Nephron progenitor cell (in vitro differentiated cells): ENCODE measurements at places on chromosomes 3 and 15.

DNA sequence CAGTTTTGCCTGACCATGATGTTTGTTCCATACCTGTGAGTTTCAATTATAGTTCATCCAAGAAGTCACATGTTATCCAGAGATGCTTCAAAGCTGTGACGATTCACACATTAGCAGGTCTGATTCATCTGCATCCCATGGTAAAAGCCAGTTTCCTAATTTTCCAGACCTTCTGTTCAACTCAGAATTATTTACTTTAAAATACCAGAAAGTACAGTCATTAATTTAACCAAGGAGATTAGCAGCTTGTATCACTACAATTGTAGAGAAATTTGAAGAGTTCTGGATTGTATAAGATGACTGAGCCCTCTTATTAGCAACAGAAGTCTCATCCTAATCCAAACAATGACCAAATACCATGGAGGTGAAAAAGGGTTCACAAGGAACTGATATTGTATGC lies 76.1 kb upstream of the THBS1 start:
- peaks cover 5% of the 10 kb centered on the region for H3K27me3 ChIP-seq
- H3K27ac ChIP-seq, result no peak overlapping the region
- no peak overlapping the region for H3K4me3 ChIP-seq
- no peak for DNase-seq
- no peaks in the 10 kb centered on the region for H3K36me3 ChIP-seq

GRCh38 chr3:150081084-150081483 lies 110.4 kb upstream of the PFN2 start:
- peaks cover 7% of the 10 kb centered on the region for H3K27me3 ChIP-seq
- H3K27ac ChIP-seq, result no peak overlapping the region
- H3K36me3 ChIP-seq, result no peaks in the 10 kb centered on the region
- peaks cover 34% of the 10 kb centered on the region for H3K4me1 ChIP-seq
- DNase-seq, result no peak

DNA sequence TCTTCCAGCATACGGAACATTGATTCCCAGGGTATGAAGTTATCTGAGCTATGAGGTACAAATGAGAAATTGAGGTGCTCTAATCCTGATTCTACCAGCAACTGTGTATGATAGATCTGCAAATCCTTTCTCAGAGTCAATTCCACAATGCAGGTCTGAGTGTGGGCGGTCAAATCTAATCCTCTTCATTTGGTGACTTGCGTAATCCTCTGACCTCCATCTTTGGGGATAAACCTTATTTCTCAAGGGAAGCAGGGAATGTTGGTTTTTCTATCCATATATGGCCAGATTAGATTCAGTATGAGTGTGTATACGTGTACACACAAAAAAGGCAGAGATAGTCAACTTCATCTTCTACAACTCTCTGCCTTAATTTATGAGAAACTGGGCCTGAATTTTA lies 348.4 kb upstream of the IL12A start:
- H3K36me3 ChIP-seq, result no peaks in the 10 kb centered on the region
- no peaks in the 10 kb centered on the region for H3K4me1 ChIP-seq
- H3K27me3 ChIP-seq, result peaks cover 9% of the 10 kb centered on the region

- no peak for DNase-seq
- H3K4me3 ChIP-seq, result no peak overlapping the region
- H3K4me1 ChIP-seq, result peaks cover 38% of the 10 kb centered on the region
- no peaks in the 10 kb centered on the region for H3K27me3 ChIP-seq
- no peak overlapping the region for H3K27ac ChIP-seq
- no peaks in the 10 kb centered on the region for H3K36me3 ChIP-seq
Observed at GRCh38 chr3:169344465-169344864, 319.0 kb downstream of the MECOM start.

- no peak overlapping the region for H3K4me3 ChIP-seq
- no peaks in the 10 kb centered on the region for H3K27me3 ChIP-seq
- H3K36me3 ChIP-seq, result peaks cover 32% of the 10 kb centered on the region
- DNase-seq, result no peak
- H3K27ac ChIP-seq, result no peak overlapping the region
Observed at GRCh38 chr3:182967218-182968204, 12.8 kb downstream of the DCUN1D1 start.

DNA sequence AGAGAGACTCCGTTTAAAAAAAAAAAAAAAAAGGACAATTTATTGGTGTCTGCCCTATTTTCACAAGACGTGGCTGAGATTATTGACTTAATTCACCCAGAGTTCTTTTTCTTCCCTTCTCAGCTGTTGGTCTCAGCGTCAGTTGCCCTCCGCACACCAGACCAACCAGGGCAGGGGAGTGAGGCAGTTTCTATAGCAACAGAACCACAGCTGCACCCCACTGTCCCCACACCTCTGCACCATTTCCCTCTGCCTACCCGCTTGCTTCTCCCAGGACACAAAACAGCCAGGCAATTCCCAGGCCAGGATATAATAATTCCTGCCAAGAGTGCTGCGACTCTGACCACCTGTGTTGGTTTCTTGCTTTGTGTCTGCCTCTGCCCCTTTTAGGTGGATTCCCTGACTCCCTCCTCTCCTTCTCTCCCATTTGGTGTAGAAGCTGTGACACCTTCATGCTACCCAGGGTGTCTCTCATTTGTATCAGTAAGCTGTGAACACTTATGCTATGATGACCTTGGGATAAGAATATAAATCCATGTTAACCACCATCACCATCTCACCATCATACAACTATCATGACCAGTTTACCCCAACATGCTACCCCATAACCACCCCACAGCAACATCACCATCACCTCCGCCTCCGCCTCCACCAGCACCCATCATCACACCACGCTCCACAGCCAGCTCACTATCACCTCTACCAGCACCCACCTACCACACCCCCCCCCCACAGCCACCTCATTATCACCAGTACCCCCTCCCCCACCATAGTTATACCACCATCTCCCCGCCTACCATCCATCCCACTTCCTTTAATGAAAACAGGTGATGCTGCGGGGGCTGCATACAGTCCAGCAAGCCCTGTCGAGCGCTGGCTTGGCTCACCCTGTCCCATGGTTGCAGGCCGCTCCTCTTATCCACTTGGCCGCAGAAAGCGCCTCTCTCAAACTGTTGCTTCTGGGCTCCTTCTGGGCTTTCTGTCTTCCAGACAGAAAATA lies 589 bp downstream of the EPB42 start:
- H3K4me1 ChIP-seq, result peaks cover 6% of the 10 kb centered on the region
- no peak overlapping the region for H3K4me3 ChIP-seq
- H3K36me3 ChIP-seq, result no peaks in the 10 kb centered on the region

DNA sequence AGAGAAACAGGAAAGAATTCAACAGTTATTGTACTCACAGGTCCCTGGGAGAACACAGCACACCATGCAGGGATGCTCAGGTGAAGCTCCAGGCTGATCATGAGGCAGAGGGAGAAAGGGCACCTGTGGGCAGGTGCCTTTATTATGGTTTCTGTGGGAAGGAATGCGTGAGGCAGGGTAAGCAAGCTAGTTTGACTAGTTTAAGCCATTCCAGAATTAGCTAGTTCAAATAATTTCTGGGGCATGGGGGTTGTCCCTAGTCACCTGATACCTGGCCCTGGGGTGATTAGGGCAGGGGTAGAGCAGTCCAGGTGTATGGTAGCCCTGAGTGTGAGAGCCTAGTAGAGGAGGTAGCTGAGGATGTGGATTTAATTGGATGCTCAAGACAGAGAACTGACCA lies 47.9 kb upstream of the DCLK3 start:
- DNase-seq, result no peak
- no peaks in the 10 kb centered on the region for H3K36me3 ChIP-seq
- peaks cover 11% of the 10 kb centered on the region for H3K27me3 ChIP-seq
- H3K27ac ChIP-seq, result no peak overlapping the region
- H3K4me1 ChIP-seq, result peaks cover 28% of the 10 kb centered on the region
- no peak overlapping the region for H3K4me3 ChIP-seq

- H3K36me3 ChIP-seq, result no peaks in the 10 kb centered on the region
- no peak for DNase-seq
- peaks cover 31% of the 10 kb centered on the region for H3K4me1 ChIP-seq
Observed at GRCh38 chr15:63484433-63485186, 19.8 kb upstream of the USP3 start.

GRCh38 chr3:189103208-189103607 lies 68.6 kb upstream of the TPRG1 start:
- H3K27ac ChIP-seq, result no peak overlapping the region
- no peak overlapping the region for H3K4me3 ChIP-seq
- no peaks in the 10 kb centered on the region for H3K36me3 ChIP-seq
- H3K27me3 ChIP-seq, result peaks cover 2% of the 10 kb centered on the region
- peaks cover 6% of the 10 kb centered on the region for H3K4me1 ChIP-seq
- no peak for DNase-seq

DNA sequence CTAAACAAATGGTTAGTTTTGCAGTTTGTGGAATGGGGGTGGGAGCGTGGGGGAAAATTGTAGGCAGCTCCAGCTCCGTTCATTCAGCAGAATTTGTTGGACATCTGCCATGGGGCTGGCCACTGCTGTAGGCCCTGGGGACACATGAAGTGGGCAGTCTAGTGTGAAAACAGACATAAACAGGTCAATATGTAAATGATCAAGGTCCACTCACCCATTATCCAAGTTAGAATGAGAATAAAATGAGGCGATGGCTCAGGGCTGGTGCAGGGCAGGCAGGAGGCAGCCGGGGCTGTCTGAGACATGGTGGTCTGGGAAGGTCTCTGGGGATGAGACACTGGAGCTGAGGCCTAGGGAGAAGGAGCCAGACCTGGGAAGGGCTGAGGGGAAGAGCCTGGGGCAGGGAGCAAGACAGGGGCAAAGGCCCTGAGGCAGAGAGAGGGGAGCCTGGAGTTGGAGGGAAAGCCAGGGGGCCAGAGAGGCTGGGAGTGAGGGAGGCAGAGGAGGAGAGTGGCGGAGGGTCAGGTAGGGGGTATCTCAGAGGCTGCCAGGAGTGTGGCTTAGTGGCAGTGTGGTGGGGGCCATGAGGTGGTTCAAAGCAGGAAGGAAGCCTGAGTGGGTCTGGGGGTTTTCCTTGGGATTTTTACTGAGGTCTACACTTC lies 6.2 kb upstream of the SLC6A6 start:
- H3K27ac ChIP-seq, result peak overlapping the region; percentile 75
- H3K36me3 ChIP-seq, result no peaks in the 10 kb centered on the region
- H3K27me3 ChIP-seq, result peaks cover 15% of the 10 kb centered on the region

- H3K27me3 ChIP-seq, result no peaks in the 10 kb centered on the region
- no peaks in the 10 kb centered on the region for H3K36me3 ChIP-seq
- H3K27ac ChIP-seq, result peak overlapping the region; percentile 8
- peak overlapping the region; percentile 18 for H3K4me3 ChIP-seq
Observed at GRCh38 chr3:150370122-150370602, 37.9 kb upstream of the TSC22D2 start.

GRCh38 chr3:136535906-136536305 lies 216.3 kb downstream of the STAG1 start:
- DNase-seq, result no peak
- H3K27ac ChIP-seq, result no peak overlapping the region
- H3K4me1 ChIP-seq, result no peaks in the 10 kb centered on the region
- H3K4me3 ChIP-seq, result no peak overlapping the region
- peaks cover 69% of the 10 kb centered on the region for H3K36me3 ChIP-seq

- H3K4me3 ChIP-seq, result no peak overlapping the region
- peaks cover 5% of the 10 kb centered on the region for H3K27me3 ChIP-seq
- H3K36me3 ChIP-seq, result no peaks in the 10 kb centered on the region
- no peak overlapping the region for H3K27ac ChIP-seq
- no peak for DNase-seq
Observed at GRCh38 chr3:143348486-143349327, 229.1 kb downstream of the CHST2 start.

- H3K4me3 ChIP-seq, result no peak overlapping the region
- no peak overlapping the region for H3K27ac ChIP-seq
- H3K36me3 ChIP-seq, result no peaks in the 10 kb centered on the region
- H3K27me3 ChIP-seq, result peaks cover 11% of the 10 kb centered on the region
- no peak for DNase-seq
- H3K4me1 ChIP-seq, result peaks cover 4% of the 10 kb centered on the region
Observed at GRCh38 chr15:60208709-60209108, 189.1 kb downstream of the ANXA2 start.

- H3K36me3 ChIP-seq, result no peaks in the 10 kb centered on the region
- no peak overlapping the region for H3K4me3 ChIP-seq
- no peak for DNase-seq
- no peak overlapping the region for H3K27ac ChIP-seq
- H3K27me3 ChIP-seq, result peaks cover 15% of the 10 kb centered on the region
Observed at GRCh38 chr3:50412231-50412754, 53.0 kb upstream of the TMEM115 start.
